ENCODE measurements at places on chromosomes 5 and 9. TPM values are rescaled to one million over a fixed set of nuclear protein-coding genes. Genes with fewer than 3 reads are reported as not detected.

- DNase-seq: no peak
- no peak overlapping the region for H3K27ac ChIP-seq
- no peaks in the 10 kb centered on the region for H3K36me3 ChIP-seq
- H3K27me3 ChIP-seq: peaks cover 10% of the 10 kb centered on the region
Observed at GRCh38 chr5:136605638-136606037, 240.3 kb upstream of the TRPC7 start.

DNA sequence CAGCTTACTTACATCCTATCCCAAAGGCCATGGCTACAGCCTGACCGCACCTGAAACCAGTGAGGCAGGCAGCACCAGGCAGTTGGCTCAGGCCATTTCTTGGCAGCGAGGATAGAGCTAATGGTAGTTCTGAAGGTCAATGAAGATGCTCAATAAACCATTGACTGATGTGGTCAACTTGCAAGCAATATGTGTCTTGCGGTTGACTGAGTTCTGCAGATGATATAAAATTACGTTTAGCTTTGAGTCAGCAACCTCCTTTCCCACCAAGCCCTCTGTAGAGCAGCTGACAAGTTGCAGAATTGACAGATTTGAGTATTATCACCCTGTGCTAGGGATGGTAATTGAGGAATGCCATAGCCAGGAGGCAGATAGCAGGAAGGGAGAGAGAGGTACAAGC, 189.0 kb upstream of the PUM3 start:
- DNase-seq: no peak
- H3K36me3 ChIP-seq: no peaks in the 10 kb centered on the region
- peaks cover 14% of the 10 kb centered on the region for H3K27me3 ChIP-seq

GRCh38 chr5:5323551-5323950, 98.9 kb upstream of the ICE1 start:
- peaks cover 33% of the 10 kb centered on the region for H3K27me3 ChIP-seq
- no peak overlapping the region for H3K27ac ChIP-seq
- H3K36me3 ChIP-seq: no peaks in the 10 kb centered on the region
- no peak overlapping the region for H3K4me3 ChIP-seq

C5orf46 gene
- 5.7 TPM for total RNA-seq

PCDHB14 gene
- 6.2 TPM for total RNA-seq

GRCh38 chr5:165000479-165001190, 1495.2 kb downstream of the MAT2B start:
- no peak overlapping the region for H3K4me3 ChIP-seq
- no peak for DNase-seq
- no peaks in the 10 kb centered on the region for H3K27me3 ChIP-seq
- H3K36me3 ChIP-seq: no peaks in the 10 kb centered on the region
- H3K27ac ChIP-seq: no peak overlapping the region

- peak; percentile 52 for DNase-seq
- H3K27me3 ChIP-seq: no peaks in the 10 kb centered on the region
- H3K4me1 ChIP-seq: no peaks in the 10 kb centered on the region
- H3K4me3 ChIP-seq: no peak overlapping the region
Observed at GRCh38 chr5:33806738-33807442, 84.9 kb downstream of the ADAMTS12 start.

- H3K27ac ChIP-seq: no peak overlapping the region
- no peak for DNase-seq
- H3K36me3 ChIP-seq: no peaks in the 10 kb centered on the region
- no peaks in the 10 kb centered on the region for H3K27me3 ChIP-seq
- H3K4me3 ChIP-seq: no peak overlapping the region
Observed at GRCh38 chr5:97525780-97526179, 342.7 kb upstream of the RIOK2 start.

DNA sequence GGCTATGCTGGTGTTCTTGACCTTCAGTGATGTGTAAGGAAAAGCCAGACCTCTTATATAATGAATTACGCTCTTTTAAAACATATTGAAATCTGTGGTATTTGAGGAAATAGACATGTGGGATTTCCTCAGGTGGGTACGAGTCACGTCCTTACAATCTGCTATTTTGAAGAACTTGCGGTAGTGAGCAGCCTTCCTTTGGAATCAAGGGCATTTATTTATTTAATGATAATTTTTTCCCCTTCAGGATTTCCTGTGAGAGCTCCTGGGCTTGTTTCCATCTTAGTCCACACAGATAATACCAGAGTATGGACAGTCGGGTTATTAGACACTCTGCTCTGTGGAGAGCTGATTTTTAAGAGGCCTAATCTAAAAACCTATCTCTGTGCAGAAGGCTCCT, 167.9 kb downstream of the ARHGEF28 start:
- DNase-seq: no peak
- H3K36me3 ChIP-seq: peaks cover 11% of the 10 kb centered on the region
- peak overlapping the region; percentile 27 for H3K27ac ChIP-seq
- no peak overlapping the region for H3K4me3 ChIP-seq
- H3K4me1 ChIP-seq: peaks cover 13% of the 10 kb centered on the region

GRCh38 chr5:78889369-78890140, 95.6 kb downstream of the ARSB start:
- H3K27ac ChIP-seq: no peak overlapping the region
- no peaks in the 10 kb centered on the region for H3K27me3 ChIP-seq
- H3K4me1 ChIP-seq: no peaks in the 10 kb centered on the region
- no peak overlapping the region for H3K4me3 ChIP-seq
- no peaks in the 10 kb centered on the region for H3K36me3 ChIP-seq

- H3K4me1 ChIP-seq: no peaks in the 10 kb centered on the region
- DNase-seq: no peak
- H3K4me3 ChIP-seq: no peak overlapping the region
- H3K36me3 ChIP-seq: no peaks in the 10 kb centered on the region
- peaks cover 15% of the 10 kb centered on the region for H3K27me3 ChIP-seq
Observed at GRCh38 chr5:66629446-66629845, 33.3 kb downstream of the MAST4 start.

- H3K27me3 ChIP-seq: no peaks in the 10 kb centered on the region
- no peak for DNase-seq
- H3K4me3 ChIP-seq: no peak overlapping the region
- no peak overlapping the region for H3K27ac ChIP-seq
- H3K36me3 ChIP-seq: no peaks in the 10 kb centered on the region
Observed at GRCh38 chr9:105346273-105346672, 101.6 kb upstream of the FSD1L start.

UBAP2 gene
- 33.4 TPM for total RNA-seq

DNA sequence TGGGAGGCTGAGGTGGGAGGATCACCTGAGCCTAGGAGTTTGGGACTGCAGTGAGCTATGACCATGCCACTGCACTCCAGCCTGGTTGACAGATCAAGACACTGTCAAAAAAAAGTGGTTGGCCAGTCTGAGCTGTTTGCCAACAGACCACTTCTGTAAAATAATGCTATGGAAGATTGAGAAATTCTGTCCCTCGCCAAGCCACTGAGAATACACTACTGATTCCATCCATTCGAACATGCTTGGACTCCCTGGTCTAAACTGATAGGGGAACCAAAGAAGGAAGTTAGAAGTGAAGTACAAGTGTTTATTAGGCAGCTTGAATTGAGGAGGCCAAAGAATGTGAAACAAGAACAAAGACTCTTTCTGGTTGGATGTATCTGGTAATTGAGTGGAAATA, 27.2 kb downstream of the ENC1 start:
- DNase-seq: no peak
- no peaks in the 10 kb centered on the region for H3K27me3 ChIP-seq
- no peaks in the 10 kb centered on the region for H3K36me3 ChIP-seq

DNA sequence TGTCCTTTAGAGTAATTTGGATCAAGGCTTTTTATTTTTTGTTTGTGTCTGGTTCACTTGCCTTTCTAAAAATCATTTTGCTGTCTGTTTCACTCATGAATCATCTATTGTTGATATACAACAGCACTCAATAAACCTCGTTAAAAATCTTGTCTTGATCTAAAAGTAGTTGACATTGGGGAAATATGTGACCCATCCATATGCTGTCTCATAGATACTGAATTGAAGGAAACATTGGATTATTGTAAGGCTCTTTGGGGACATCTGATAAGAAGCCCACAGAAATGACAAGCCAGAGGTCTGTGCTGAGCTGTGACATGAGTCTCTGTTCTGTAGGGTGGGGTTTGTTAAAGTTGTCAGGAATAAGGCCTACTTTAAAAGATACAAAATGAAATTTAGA, 208.0 kb downstream of the PDZD2 start:
- no peak overlapping the region for H3K27ac ChIP-seq
- H3K4me3 ChIP-seq: no peak overlapping the region
- no peaks in the 10 kb centered on the region for H3K4me1 ChIP-seq
- no peaks in the 10 kb centered on the region for H3K36me3 ChIP-seq

GRCh38 chr5:33816791-33817190, 75.0 kb downstream of the ADAMTS12 start:
- no peaks in the 10 kb centered on the region for H3K27me3 ChIP-seq
- no peaks in the 10 kb centered on the region for H3K4me1 ChIP-seq
- DNase-seq: no peak
- no peak overlapping the region for H3K27ac ChIP-seq
- H3K36me3 ChIP-seq: no peaks in the 10 kb centered on the region

DNA sequence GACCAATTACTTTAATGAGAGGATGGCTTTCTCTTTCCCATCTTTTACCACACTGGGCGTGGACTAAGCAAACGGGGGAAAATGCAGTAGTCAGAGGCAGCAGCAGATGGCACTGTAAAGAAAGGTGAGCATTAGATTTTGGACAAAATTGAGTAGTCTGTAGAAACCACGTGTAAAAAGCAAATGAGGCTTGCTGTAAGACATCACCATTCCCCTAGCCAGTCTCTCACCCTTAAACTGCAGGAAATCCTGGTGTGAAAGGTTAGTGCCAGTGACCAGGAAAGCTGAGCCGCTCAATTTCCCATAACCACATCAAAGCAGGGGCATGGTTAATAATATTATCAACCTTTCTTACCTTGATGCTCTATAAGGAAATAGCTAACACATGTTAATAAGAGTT, 31.8 kb downstream of the SPATA31C2 start:
- no peaks in the 10 kb centered on the region for H3K4me1 ChIP-seq
- peak; percentile 54 for DNase-seq
- H3K27me3 ChIP-seq: peaks cover 10% of the 10 kb centered on the region
- H3K4me3 ChIP-seq: no peak overlapping the region
- no peak overlapping the region for H3K27ac ChIP-seq

DNA sequence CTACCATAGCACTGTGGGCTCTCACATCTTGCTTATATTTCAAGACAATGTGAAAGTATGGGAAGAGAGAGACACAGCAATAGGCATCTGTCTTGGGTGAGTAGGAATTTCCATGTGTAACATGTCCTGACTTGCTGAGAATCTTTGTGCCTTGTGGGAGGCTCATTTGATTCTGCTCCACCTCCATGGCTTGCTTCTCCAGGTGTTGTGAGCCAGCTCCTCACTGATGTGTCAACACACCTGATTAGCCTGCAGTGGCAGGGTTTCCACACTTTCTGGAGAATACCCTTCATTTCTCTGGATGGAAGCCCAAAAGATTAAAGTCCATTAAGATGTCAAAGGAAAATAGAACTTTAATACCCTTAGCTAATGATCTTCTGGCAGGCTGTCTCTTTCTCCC, 613.6 kb downstream of the ZNF608 start:
- peak; percentile 91 for DNase-seq
- no peaks in the 10 kb centered on the region for H3K27me3 ChIP-seq
- H3K4me3 ChIP-seq: no peak overlapping the region
- no peaks in the 10 kb centered on the region for H3K36me3 ChIP-seq

DNA sequence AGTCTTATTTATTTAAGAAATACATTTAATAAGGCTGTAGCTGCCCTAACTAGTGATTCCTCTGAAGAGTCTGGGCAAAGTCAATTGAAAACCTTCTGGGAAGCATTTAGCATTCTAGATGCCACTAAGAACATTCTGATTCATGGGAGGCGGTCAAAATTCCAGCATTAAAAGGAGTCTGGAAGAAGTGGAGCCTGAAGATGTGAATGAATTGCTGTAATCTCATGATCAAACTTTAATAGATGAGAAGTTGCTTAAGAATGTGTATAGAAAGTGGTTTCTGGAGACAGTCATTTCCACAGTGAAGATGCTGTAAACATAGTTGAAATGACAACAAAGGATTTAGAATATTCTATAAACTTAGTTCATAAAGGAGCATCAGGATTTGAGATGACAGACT, 61.4 kb downstream of the WDR41 start:
- H3K36me3 ChIP-seq: peaks cover 71% of the 10 kb centered on the region
- H3K27me3 ChIP-seq: no peaks in the 10 kb centered on the region
- no peaks in the 10 kb centered on the region for H3K4me1 ChIP-seq

GRCh38 chr5:67644221-67644920, 447.8 kb upstream of the CD180 start:
- H3K27ac ChIP-seq: no peak overlapping the region
- no peaks in the 10 kb centered on the region for H3K4me1 ChIP-seq
- H3K27me3 ChIP-seq: no peaks in the 10 kb centered on the region
- H3K36me3 ChIP-seq: no peaks in the 10 kb centered on the region
- no peak overlapping the region for H3K4me3 ChIP-seq

NEUROG1 gene
- total RNA-seq: not detected

DNA sequence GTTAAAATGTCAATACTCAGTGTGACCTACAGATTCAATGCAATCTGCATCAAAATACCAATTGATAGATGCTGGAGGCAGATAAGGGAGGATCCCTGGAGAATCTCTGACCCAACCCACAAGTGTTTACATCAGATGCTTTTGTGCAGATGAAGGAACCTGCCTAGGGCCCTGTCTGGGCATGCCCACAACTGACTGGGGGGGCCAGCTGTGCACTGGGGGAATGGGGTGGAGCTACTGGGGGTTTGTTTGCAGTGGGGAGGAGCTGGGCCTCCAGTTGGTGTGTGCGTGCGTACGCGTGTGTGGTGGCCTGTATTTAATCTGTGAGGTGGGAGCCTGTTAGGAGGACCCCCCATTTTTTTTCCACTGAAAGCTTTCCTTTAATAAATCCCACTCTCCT, 244.9 kb downstream of the TRIM36 start:
- DNase-seq: no peak
- H3K4me3 ChIP-seq: no peak overlapping the region
- no peaks in the 10 kb centered on the region for H3K4me1 ChIP-seq
- no peaks in the 10 kb centered on the region for H3K36me3 ChIP-seq
- H3K27ac ChIP-seq: no peak overlapping the region
- H3K27me3 ChIP-seq: peaks cover 9% of the 10 kb centered on the region

- peak overlapping the region; percentile 49 for H3K27ac ChIP-seq
- DNase-seq: peak; percentile 82
- peaks cover 6% of the 10 kb centered on the region for H3K36me3 ChIP-seq
Observed at GRCh38 chr5:180313677-180314505, 22.0 kb upstream of the MAPK9 start.

ITGA1 gene
- 5.3 TPM for total RNA-seq

DNA sequence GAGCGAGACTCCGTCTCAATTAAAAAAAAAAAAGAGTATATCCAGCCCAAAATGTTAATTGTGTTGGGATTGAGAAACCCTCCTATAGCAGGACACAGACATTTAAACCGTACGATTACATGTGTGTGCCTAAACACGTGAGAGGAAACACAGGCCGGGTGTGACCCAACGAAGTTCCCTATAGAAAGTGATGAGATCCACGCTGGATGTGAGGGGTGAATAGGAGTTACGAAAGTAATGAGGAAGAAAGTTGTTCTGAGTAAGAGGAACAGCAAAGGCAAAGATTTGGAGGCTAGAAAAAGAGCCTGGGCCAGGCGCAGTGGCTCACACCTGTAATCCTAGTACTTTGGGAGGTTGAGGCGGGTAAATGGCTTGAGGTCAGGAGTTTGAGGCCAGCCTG, 13.6 kb downstream of the NAIF1 start:
- H3K4me1 ChIP-seq: peaks cover 9% of the 10 kb centered on the region
- H3K36me3 ChIP-seq: no peaks in the 10 kb centered on the region
- no peaks in the 10 kb centered on the region for H3K27me3 ChIP-seq
- DNase-seq: no peak
- no peak overlapping the region for H3K27ac ChIP-seq
- no peak overlapping the region for H3K4me3 ChIP-seq

COL23A1 gene
- total RNA-seq: 0.10 TPM

GRCh38 chr5:122151640-122152039, 22.3 kb downstream of the ZNF474 start:
- DNase-seq: peak; percentile 75
- H3K27me3 ChIP-seq: no peaks in the 10 kb centered on the region
- H3K27ac ChIP-seq: peak overlapping the region; percentile 80
- H3K4me1 ChIP-seq: peaks cover 27% of the 10 kb centered on the region
- H3K4me3 ChIP-seq: no peak overlapping the region
- H3K36me3 ChIP-seq: no peaks in the 10 kb centered on the region

ZNF782 gene
- 5.2 TPM for total RNA-seq

ARL10 gene
- 1.3 TPM for total RNA-seq

All from MCF 10A (cell line).